Stimulated activated memory B cell treated with anti-CD40 and anti-IgM and Interleukin-4, amounts not matched to agents 10 μg/mL and 1 μg/mL and 100 μg/mL, for 72 hours (primary cell): ENCODE measurements at places on chromosomes 7 and 10.

- no peak for ATAC-seq
These were observed 134.9 kb downstream of the ADRA2A start for GRCh38 chr10:111211706-111212105.

- no peak for ATAC-seq
These were observed 7.3 kb downstream of the SYPL1 start for GRCh38 chr7:106104721-106105260.

DNA sequence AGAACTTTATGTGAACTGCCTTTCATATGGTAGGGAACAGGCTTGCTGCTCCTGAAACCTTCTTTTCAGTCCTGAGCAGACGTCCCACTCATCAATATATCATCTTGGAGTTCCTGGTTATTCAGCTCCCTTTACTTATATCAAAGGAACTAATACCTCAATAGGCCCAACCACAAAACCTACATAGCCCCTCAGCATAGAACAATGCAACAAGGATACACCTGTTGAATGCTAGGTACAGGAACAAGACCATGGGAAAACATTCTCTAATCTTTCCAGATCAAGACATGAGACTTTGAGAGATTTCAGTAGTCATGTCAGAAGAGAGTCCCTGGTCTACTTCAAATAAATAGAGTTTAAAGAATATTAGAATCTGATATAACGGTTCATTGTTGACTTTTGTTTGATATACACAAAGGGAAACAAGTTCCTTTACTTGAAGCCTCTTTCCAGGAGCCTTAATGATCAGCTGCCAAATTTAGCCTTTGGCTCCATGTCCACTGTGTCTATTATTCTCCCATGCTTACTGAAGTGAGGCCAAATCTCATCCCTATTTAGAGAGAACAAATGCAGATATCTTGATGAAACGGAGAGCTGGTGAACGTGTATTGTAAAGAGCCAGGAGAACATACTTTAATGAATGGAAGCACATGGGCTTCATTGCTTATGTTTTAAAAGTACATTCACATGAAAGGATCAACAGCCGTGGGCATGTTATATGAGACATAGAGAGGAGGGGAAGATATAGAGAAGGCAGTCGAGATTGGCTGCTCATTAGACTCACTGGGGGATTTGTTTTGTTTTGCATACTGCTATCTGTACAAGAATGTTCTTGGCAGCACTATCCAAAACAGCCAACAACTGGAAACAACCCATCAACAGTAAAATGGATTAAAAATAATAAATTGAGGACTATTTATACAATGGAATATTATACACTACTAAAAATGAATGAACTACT lies 9.5 kb downstream of the RHOBTB1 start:
- ATAC-seq: no peak

GRCh38 chr10:8171008-8171407 lies 116.5 kb downstream of the GATA3 start:
- ATAC-seq: no peak

DNA sequence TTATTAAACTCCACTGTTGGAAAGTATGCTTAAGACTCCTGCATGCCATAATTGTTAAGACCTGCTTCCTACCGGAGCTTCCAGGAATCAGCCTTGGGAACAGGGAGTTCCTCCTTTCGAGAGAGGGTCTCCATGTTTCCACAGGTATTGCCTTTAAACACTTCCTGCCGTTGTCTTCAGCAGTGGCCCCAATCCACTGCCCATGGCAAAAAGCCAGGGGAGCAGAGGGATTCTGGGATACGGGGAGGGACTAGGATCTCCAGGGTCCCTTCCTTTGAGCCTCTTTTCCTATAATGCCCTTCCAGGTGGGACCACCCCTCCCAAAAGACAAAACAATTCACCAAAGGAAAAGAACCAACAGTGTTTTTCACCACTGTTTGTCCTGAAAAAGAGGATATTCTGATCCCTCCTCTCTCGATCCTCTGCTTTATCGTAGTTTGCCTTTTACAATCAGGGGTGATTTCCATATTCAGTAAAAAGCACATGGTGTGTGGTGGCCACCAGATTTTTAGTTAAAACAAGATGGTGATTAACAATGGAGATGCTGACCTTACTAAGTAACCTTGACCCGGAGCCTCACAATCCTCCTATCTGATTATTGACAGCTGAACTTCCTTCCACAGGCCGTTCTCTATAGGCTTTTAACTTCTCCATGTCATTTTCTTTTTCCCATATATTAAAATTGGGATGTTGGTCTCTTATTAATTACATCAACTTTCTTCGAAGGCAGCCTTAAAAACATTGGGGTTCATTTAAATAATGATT lies 36.0 kb downstream of the LRRC72 start:
- no peak for ATAC-seq

DNA sequence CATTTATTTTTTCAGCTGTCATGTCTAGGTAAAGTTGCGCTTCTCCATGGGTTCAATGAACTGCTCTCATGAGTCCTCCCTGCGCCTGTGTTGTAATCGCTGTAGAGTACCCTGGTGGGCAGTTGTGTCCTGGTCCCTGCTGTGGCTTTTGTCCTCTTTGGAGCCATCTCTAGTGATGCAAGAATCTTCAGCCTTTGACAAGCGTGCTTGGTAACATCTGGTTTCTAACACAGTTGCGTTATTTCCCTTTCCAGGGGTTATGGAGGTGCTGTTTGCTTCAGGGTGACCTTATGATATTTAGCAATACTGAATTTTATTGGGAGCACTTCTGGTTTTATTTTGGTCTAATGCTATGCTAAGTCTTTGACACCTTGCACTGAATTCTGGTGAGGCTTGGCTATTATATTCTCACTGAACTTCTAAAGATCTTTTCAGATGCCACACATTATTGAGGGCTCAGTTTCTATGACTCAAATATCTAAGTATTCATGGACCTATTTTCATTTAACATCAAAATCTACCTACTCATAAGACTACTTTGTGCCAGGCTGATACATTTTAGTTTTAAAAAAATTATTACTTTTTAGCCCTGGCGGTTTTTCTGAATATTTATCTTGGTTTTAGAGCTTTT lies 88.6 kb downstream of the FANK1 start:
- no peak for ATAC-seq

- ATAC-seq: no peak
These were observed 84.5 kb upstream of the DUSP5 start for GRCh38 chr10:110413049-110413783.
